Fibroblast of lung (primary cell): ENCODE measurements at places on chromosomes 6 and 20. TPM values are rescaled to one million over a fixed set of nuclear protein-coding genes. Genes with fewer than 3 reads are reported as not detected.

DNA sequence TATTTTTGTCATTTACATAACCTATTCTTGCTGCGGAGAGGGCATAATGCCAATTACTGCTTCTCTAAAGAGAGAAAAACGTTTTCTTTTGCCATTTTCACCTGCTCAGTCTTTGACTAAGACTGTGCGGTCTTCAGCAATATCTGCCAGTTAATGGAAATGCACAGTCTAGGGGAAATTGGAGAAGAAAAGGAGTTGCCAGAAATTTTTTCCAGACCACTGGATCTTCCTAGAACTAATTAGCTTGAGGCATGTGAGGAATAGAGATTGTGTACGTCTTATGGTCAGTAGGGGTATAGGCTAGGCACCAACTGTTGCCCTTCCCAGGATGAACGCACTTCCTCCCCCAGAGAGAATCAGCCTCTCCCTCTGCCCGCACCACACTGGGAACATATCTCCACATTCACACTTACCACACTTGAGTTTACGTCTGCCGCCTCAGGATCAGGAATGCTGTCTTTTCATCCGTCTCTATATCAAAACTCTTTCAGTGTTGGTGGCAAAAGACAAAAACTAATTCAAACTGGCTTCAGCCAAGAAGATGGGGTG lies 67.9 kb upstream of the E2F3 start:
- no peak for DNase-seq
- peaks cover 3% of the 10 kb centered on the region for H3K27me3 ChIP-seq
- no peaks in the 10 kb centered on the region for H3K4me1 ChIP-seq
- H3K27ac ChIP-seq, result no peak overlapping the region
- no peak overlapping the region for H3K4me3 ChIP-seq

DNA sequence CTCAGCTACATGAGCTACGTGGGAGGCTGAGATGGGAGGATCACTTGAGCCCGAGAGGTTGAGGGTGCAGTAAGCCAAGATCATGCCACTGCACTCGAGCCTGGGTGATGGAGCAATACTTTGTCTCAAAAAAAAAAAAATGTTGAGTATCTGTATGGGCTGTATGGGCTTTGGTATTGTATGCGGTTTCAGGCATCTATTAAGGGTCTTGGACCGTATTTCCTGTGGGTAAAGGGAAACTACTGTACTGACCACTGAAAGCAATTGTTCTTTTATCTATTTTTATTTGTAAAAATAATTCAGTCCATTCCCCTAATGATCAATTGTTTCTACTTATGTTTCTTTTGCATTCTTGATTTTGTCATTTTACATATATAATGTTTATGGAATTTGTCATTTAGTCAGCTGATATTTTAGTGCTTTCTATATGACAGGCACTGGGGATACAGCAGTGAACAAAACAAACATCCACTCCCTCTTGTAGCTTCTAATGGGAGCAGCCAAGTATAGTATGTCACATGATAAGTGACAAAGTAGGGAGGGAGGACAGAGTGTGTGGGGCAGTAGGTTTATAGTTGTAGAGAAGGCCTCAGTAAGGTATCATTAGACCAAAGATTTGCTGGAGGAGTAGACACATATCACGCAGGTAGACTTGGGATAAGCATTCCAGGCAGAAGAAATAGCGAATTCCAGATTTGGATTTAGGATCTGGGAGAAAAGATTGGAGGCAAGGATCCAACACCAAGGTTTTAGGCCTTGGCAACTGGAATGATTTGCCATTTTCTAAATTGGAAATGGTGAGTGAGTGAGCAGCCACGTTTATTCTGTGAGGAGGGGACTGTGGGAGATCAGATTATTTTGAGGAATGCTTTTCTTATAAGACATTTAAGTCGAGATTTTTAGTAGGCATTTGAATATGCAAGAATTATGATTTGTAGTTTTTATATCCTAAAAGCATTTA lies 6.0 kb downstream of the PCMT1 start:
- H3K4me1 ChIP-seq, result no peaks in the 10 kb centered on the region
- no peak for DNase-seq
- H3K27ac ChIP-seq, result no peak overlapping the region
- H3K27me3 ChIP-seq, result no peaks in the 10 kb centered on the region

DNA sequence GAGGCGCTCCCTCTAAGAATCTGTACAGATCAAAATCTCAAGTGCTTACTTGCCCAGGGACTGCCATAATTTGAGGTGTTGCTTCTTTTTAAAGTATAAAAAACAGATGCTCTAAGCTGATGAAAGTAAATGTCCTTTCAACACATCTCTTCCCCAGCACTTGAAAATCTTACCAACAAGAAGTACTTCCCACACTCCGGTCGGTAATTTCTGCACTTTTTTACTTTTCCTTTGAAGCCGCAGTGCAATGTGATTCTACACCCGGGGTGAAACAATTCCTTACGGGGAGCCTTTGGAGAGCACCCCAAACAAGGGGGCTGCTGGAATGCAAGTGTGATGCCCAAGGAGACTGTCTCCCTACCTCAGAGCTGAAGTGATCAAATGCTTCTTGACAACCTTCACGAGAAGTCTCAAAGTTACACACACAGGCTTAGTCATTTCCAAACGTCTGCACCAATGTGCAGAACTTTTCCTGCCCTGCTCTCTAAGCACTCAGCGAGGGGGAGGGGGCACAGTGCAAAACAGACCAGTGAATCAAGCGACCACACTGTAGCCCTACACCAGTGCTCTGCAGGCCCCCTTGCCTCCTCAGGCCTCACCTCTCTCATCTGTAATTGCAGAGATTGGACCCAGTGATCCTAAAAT lies 56.7 kb downstream of the ATXN1 start:
- peak; percentile 88 for DNase-seq
- peaks cover 6% of the 10 kb centered on the region for H3K4me1 ChIP-seq
- H3K36me3 ChIP-seq, result no peaks in the 10 kb centered on the region
- peak overlapping the region; percentile 58 for H3K27ac ChIP-seq

The TMC2 gene
- polyA plus RNA-seq, result not detected in 2 replicates
